ENCODE measurements at places on chromosomes 5 and 9.

DNA sequence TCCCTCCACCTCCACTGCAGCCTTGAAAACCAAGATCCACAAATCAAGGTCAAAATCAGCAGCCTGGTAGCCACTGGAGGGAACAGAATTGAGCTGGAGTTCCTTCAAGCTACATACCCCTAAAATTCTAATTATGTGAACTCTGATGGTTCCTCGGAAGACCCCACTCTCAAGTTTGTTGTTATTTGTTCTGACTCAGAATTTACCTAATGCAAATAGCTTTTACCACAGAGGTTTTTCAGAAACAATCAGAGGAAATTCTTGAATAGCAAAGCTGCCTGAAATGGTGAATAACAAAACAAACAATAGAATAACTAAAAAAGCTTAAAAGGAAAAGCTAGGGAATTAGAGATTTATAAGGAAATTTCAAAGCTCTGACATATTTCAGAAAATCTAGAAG is 220.0 kb downstream of the CDH18 start:
- no peak for DNase-seq

DNA sequence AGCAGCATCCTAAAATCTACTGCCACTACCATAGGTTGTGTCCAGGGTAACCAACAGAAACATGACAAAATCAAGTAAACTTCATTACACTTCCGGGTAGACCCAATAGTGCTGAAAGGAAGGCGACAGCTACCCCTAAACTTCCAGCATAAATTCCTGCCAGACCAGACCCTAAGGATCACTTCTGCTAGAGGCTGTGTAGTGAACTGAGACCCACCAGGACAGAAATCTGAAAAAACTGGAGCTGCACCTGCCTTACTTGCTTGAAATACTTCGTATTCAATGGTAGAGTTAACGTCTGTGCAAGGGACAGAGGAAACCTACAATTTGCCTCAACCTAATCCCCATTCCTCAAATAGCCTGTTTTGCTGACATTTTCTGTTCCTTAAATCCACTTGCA is 1.0 kb upstream of the SECISBP2 start:
- no peak for DNase-seq

- no peak for DNase-seq
These were observed 33.3 kb downstream of the PARP8 start for GRCh38 chr5:50699737-50700136.

DNA sequence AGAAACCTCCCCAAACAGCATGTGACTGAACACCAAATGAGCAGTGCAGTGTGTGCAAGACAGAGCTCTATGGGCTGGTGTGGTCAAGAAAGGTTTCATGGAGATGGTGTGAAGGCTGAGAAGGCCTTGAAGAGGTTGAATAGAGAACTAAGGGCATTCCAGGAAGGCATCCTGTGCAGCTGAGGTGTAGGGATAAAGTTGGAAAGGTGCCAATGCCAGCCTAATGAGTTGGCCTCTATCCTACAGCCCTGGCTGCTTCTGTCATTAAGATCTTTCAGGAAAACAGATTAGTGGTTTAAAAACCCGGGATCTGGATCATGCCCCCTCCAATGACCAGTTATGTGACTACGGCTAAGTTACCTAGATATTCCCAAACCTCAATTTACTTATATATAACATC is 4.0 kb downstream of the HDAC3 start:
- DNase-seq: no peak

GRCh38 chr9:7944572-7944971 is 145.0 kb upstream of the DMAC1 start:
- DNase-seq: no peak

DNA sequence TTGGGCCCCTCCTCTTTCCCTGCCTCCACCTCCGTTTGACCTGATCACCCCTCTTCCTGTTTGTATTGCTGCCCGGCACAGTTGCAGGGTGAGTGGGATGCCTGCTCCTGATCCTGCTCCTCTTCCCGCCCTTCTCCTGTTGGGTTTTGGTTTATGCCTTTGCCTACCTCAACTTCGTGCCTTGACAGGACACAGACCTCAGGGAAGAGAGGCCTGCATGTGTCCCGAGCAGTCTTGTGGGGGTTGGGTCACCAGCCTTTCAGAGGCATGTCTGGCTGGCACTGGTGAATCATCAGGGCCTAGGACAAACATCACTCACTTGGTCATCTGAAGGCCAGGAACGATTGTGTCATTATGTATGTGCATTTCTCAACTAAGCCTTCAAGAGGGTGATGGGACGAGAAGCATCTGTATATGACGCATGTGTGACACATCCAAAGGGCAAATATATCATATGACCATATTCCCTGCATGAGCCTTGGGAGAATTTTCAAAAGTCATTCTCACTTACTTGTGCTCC is 56.9 kb downstream of the NPR3 start:
- no peak for DNase-seq

DNA sequence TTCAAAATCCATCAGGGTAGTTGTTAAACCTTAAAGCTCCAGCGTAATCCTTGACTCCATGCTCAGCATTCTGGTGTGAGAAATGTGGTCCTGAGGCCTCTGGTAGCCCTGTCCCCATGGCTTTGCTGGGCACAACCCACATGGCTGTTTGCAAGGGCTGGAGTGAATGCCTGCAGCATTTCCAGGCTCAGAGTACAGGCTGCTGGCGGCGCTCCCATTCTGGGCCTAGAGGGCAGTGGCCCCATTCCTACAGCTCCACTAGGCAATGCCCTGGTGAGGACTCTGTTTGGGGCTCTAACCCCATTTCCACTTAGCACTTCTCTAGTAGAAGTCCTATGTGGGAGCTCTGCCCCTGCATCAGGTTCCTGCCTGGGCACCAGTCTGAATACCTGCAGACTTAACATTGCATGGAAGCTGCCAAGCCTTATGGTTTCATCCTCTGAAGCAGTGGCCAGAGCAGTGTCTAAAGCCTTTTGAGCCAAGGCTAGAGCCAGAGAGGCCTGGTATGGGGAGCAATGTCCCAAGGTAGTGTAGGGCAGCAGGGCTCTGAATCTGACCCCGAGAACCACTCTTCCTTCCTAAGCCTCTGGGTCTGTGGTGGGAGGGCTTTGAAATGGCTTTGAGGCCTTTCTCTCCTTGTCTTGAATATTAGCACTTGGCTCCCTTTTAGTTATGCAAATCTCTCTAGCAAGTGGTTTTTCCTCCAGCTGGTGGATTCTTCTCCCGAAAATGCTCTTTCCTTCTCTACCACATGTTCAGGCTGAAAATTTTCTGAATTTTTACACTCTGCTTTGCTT is 5.8 kb upstream of the ALDH1A1 start:
- no peak for DNase-seq

DNA sequence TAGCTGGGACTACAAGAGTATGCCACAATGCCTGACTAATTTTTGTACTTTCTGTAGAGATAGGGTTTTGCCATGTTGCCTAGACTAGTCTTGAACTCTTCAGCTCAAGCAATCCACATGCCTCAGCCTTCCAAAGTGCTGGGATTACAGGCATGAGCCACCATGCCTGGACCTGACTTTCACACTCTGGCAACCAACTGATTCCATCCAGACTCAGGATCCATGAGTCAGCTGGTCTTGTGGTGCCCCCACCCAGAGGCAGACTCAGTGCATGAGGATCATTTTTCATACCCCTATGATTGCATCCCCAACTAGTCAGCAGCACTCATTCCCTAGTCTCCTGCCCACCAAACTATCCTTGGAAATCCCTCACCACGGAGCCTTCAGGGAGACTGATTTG is 375.9 kb downstream of the ANXA1 start:
- DNase-seq: no peak

GRCh38 chr9:35771075-35771433 is 17.0 kb upstream of the MSMP start:
- no peak for DNase-seq

GRCh38 chr9:12778389-12778788 is 3.6 kb downstream of the LURAP1L start:
- no peak for DNase-seq

- no peak for DNase-seq
These were observed 144.7 kb downstream of the SAXO1 start for GRCh38 chr9:18888290-18888689.

- DNase-seq: no peak
These were observed 132.7 kb downstream of the PAPPA start for GRCh38 chr9:116286297-116286696.

- DNase-seq: no peak
These were observed 29.4 kb upstream of the RECK start for GRCh38 chr9:36007316-36007708.
